ENCODE measurements at places on chromosomes 12 and 14.

DNA sequence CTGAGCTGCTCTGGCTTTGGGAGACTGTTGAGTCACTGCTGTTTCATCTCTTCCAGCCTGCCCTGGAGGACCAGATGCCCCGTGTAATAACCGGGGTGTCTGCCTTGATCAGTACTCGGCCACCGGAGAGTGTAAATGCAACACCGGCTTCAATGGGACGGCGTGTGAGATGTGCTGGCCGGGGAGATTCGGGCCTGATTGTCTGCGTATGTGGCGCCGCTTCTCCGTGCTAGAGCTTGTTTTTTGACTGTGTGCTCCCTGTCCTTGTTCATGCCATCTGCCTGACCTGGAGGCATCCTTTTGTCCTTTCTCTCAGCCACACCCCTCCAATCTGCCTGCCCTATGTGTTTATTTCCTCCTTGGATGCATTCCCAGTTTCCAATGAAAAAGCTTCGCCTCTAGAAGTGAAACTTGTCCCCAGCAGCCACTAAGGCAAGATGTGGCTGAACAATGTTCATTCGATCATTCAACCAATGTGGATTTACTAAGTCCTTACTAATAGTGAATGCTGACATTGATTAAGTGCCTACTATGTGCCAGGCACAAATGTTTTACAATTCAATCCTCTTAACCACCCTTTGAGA, 98.6 kb downstream of the NT5DC3 start:
- DNase-seq, result no peak

DNA sequence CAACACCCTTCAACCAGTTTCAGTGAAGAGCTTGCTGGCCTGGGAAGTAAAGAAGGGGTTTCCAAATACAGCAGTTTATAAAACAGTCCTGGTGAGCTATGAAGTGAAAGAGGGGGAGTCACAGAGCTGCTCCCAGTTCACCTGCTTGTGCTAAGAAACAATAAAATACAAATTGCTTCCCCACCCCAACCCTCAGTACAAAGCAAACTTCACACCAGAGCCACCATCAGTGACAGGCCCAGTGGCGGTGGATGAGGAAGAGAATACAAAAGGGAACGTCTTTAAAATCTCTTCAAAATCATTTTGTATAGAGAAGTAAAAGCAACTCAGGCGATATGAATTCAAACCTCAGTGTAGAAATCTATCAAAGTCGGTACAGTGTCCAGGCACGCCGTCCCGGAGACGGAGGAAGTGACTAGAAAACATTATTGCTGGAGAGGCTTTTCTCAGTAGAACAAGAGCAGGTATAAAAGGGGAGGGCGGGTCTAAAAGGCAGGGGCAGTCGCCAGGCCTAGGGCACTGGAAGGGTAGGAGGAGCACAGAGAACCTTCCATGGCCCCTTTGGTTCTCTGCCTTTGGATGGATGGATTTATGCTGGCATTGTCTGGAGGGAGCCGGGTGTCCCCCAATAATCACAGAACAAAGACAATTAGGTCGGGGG, 10.5 kb upstream of the RPLP0 start:
- no peak for DNase-seq

DNA sequence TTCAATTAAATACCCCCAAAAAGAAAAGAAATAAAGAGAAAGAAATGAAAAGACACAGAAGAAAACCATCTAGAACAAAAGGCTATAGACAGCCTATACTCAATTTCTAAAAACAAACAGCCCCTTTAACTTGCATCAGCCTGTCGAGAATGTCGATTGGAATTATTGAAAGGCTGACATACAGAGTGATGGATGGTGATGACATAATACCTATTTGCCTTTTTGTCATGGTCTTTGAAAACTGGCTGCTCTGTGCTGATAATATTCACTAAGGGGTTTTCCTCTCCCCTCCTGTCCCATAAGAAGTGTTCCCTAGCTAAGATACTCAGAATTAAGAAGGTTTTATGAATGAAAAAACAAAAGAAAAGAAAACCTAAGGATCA, 393.7 kb downstream of the SOX5 start:
- DNase-seq, result no peak

GRCh38 chr14:104957146-104958113, 20.7 kb downstream of the AHNAK2 start:
- no peak for DNase-seq

- no peak for DNase-seq
These were observed 111.0 kb downstream of the BICD1 start for GRCh38 chr12:32217354-32218310.

- DNase-seq, result no peak
These were observed 10.0 kb downstream of the VRTN start for GRCh38 chr14:74358176-74358829.

- no peak for DNase-seq
These were observed 33.5 kb downstream of the PYGL start for GRCh38 chr14:50910495-50911420.

- DNase-seq, result no peak
These were observed 297.0 kb downstream of the PRKD1 start for GRCh38 chr14:29630566-29631160.

DNA sequence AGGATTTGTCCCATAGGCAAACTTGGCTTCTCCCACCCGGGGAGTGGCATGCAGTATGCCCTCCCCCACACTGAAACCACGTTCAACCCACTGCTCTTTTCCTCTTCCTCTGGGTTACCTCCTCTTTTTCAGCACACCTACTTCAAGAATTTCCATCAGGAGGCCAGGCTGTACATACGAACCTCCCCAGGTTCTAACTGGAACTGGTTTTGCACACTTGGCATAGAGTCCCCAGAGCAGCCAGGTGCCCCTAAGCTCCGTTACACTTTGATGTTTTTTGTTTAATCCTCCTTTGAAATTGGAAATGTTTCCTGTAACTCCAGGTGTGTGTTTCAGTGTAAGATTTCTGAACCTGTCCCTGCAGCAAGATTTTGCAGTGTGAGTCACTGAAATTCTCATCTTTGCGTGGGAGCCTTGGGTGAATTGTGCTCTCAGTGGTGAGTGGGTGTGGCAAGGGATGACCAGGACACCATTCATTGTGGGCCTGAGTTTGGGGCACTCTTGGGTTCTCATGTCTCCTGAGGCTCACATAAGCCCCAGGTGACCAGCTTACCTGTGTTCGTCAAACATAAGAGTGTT, 18.2 kb downstream of the CD9 start:
- DNase-seq, result no peak

GRCh38 chr14:81221579-81222102, 882 bp upstream of the GTF2A1 start:
- DNase-seq, result no peak

DNA sequence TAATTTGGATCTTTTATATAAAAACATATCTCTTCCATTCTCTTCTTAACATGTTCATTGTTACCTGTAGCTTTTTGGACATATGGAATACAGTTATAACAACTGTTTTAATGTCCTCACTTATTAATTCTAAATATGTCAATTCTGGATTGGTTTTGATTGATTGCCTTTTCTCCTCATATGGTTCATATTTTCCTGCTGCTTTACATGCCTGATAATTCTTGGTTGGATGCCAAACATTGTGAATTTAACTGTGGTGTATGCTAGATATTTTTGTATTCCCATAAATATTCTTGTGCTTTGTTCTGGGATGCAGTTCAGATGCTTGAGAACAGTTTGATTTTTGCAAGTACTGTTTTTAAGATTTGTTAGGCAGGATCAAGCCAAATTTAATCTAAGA, 10.8 kb downstream of the C14orf132 start:
- no peak for DNase-seq

- no peak for DNase-seq
These were observed 234.7 kb upstream of the TBX3 start for GRCh38 chr12:114918535-114919233.

- DNase-seq, result no peak
These were observed 44.0 kb upstream of the CEP83 start for GRCh38 chr12:94503619-94504018.

GRCh38 chr12:132389026-132389425, 59.6 kb upstream of the GALNT9 start:
- DNase-seq, result no peak

- no peak for DNase-seq
These were observed 38.3 kb downstream of the SLC6A15 start for GRCh38 chr12:84874125-84874824.

GRCh38 chr14:101113108-101113612, 209.6 kb upstream of the RTL1 start:
- DNase-seq, result no peak

- DNase-seq, result no peak
These were observed 93.7 kb downstream of the RMST start for GRCh38 chr12:97556302-97556779.

- DNase-seq, result no peak
These were observed 11.6 kb downstream of the IFT81 start for GRCh38 chr12:110135806-110136205.

Measured in activated naive CD4-positive, alpha-beta T cell treated with Interleukin-2 at 50 U/mL for 16 hours (primary cell).